ENCODE measurements at places on chromosomes 5 and 9.

DNA sequence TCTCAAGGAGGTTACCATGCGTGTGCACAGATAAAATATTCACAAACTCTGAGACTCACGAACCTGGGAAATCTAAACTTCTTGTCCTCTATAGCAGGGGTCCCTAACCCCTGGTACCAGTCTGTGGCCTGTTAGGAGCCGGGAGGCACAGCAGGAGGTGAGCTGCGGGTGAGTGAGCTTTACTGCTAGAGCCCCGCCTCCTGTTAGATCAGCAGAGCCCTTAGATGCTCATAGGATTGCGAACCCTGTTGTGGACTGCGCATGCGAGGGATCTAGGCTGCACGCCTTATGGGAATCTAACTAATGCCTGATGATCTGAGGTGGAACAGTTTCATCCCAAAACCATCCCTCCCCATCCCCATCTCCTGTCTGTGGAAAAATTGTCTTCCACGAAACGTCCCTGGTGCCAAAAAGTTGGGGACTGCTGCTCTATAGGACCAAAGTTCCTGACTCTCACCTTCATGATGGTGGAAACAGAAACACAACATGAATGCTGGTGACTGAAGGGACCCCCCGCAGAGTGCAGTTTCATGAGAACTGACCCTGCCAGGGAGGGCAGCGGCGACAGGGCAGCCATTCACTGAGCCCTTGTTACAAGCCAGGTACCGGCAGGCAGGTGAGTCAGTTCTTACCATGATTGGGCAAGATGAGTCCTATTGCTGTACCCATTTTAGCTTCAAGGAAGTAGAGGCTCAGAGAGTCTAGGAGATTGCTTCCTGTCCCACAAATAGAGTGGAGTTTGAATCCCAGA lies 181.9 kb downstream of the RGS3 start:
- no peak for DNase-seq

GRCh38 chr5:153899746-153900145 lies 139.0 kb downstream of the FAM114A2 start:
- DNase-seq = no peak

DNA sequence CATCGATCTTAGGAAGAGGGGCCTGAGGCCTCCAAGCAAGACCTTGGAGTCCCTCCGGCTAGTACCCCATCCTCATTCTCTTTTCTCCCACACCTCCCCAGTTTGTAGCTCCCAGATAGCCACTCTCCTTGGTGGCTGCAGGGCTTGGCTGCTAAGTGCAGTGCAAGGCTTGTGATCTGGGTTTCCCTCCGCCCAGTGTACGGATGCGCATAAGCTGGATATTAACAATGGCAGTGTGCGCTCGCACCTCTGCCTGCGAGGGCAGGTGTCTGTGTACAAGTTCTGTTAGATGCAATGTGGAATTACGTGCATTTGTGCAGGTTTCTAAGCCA lies 71.0 kb upstream of the TBCA start:
- DNase-seq = no peak

DNA sequence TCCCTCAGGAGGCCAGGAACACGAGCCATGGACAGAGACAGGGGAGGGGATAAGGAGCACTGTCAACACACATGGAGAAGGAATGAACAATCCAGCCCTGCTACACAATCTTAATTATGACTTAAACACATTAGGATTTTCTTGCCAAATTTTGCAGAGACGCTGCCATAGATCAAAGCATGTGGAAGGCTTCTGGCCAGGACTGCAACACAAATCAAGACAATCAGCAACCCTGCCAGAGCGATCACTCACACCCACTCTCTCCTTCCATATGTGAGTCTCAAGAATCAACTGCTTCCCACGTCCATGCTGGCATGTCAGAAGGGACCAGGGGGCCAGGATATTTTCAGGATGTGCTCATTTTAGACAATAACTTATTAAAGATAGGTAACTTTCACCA lies 85.6 kb downstream of the ROR2 start:
- no peak for DNase-seq

- no peak for DNase-seq
Measured at GRCh38 chr5:67032921-67033664, 163.5 kb downstream of the CD180 start.

GRCh38 chr5:170038241-170038640 lies 57.9 kb upstream of the INSYN2B start:
- no peak for DNase-seq

GRCh38 chr9:2337627-2338026 lies 284.0 kb upstream of the VLDLR start:
- DNase-seq = no peak

All from SW480 (cell line).